Mammary epithelial cell (primary cell): ENCODE measurements at places on chromosomes 3 and 15. TPM values are rescaled to one million over a fixed set of nuclear protein-coding genes. Genes with fewer than 3 reads are reported as not detected.

The FGD5 gene
- polyA plus RNA-seq: not detected

The TIMP4 gene
- not detected for polyA plus RNA-seq

The CA12 gene
- polyA plus RNA-seq: 220 TPM

DNA sequence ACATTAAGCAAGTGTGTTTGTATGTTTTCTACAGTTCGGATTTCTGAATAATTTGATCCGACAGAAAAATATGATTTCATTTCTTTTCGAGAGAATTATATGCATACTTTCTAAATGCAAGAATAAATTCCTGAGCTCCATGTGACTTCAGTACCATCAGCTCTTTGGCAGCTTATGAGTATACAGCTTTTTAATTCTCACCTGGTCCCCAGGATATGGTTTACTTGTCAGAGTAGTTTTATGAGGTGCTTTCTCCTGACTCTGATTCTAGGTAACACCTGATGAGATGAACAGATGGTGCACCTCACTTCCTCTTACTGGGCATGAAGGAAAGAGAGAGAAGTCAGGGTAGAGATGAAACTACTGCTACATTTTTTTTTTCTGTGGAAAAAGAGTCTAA lies 3.1 kb downstream of the HGD start:
- DNase-seq: no peak

GRCh38 chr3:185741586-185741985 lies 83.3 kb downstream of the IGF2BP2 start:
- DNase-seq: no peak

- no peak for DNase-seq
Measured at GRCh38 chr3:112646623-112647022, 5.7 kb upstream of the CCDC80 start.

DNA sequence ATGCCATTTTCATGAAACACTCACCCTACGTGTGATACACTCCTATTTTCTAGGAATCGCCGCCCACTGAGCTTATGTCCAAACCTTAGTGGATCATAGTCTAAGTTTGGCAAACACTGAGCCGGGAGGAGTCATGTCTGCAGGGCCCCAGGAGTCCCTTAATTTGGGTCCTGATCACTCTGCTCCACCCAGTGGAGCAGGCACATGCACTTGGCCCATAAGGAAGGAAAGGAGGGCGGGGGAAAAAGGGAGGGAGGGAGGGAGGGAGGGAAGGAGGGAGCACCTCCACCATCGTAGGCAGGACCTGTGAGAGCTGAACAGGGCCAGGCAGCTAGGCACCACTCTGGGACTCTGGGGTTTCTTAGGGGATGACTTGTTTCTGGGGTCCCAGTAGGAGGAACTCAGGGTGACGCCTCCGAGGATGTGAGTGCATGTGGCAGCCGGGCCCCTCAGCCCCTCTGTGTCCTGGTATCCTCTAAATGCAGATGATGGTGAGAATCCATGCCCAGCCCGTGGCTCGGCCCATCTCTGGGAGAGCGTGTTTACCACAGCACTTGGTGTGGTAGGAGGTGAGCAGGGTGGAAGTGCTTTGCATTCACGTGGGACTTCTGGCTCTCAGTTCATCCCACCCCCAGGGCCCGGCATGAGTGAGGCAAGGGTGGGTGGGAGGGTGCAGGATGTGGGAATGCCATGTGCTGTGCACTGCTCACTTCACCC lies 109.4 kb downstream of the KLF13 start:
- DNase-seq: no peak

DNA sequence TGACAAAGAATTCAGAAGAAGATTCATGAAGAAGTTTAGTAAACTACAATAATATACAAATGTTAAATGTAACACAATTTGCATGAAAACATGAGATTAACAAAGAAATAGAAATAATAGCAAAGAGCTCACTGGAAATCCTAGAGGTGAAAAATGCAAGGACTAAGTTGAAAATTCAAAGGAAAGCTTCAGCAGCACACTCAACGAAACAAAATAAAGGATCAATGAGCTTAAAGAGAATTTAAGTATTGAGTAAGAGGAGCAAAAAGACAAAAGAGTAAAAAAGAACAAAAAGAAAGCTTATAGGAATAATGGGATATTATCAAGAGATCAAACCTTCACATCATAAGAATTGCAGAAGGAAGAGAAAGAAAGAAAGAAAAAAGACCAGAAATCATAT lies 583.8 kb upstream of the NECTIN3 start:
- DNase-seq: no peak

GRCh38 chr3:28726840-28727239 lies 378.2 kb upstream of the AZI2 start:
- peak; percentile 31 for DNase-seq

- DNase-seq: no peak
Measured at GRCh38 chr15:29390051-29390450, 120.4 kb upstream of the NSMCE3 start.

The CHRD gene
- not detected for polyA plus RNA-seq

DNA sequence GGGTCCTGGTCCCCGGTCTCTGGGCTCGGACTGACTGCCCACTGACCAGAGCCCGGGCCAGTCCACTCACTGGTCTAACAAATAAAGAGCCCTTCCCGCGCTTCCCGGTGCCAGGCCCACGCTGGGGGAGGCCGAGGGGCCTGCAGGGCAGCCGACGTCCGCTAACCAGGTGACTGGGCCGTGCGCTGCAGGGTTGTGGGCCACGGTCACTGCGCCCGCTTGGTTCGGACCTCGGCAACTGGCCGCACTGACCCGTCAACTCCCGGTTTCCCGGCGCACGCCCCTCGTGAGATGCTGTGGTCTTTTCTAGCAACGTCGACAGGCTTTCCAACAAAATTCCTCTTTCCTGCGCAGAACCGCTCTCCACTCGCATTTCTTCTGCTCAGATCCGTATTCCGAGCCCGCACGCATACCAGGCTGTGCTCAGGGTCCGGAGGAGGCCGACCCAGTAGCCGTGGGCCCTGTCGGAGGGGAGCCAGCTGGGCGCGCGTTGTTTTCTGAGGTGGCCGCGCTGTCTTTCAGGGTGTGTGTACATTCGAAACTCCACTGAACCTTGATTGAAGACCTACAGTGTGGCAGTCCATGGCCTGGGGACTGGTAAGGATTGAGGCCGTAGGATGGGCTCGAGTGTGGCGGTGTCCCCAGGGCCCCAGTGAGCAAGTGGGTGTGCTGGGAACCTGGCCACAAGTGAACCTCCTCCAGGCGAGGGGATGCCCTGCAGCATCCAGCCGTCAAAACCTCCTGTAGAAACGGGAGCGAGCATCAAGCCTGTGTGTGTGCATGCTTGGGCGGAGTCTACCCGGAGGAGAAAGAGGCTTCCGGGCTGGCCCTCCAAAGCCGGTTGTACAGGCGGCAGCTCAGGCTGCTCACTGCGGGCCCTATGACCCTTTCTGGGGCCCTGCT lies 875 bp upstream of the NT5DC2 start:
- DNase-seq: no peak

DNA sequence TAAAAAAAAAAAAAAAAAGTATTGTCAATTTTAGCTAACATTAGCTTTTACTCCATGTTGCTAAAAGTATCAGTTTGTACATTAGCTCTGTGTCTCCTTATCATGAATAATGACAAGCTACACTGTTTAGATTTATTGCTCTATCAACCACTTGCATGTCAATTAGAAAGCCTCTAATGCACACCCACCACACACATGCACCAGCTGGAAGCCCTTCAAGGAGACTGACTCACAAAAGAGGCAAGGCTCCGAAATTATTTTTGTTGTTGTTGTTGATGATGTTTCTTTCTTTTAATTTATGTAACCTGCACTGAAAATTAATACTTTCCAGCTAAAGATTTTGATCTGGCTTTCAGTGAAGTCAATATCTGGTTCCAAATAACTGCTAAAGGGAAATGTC lies 71.5 kb downstream of the ETFA start:
- DNase-seq: no peak

DNA sequence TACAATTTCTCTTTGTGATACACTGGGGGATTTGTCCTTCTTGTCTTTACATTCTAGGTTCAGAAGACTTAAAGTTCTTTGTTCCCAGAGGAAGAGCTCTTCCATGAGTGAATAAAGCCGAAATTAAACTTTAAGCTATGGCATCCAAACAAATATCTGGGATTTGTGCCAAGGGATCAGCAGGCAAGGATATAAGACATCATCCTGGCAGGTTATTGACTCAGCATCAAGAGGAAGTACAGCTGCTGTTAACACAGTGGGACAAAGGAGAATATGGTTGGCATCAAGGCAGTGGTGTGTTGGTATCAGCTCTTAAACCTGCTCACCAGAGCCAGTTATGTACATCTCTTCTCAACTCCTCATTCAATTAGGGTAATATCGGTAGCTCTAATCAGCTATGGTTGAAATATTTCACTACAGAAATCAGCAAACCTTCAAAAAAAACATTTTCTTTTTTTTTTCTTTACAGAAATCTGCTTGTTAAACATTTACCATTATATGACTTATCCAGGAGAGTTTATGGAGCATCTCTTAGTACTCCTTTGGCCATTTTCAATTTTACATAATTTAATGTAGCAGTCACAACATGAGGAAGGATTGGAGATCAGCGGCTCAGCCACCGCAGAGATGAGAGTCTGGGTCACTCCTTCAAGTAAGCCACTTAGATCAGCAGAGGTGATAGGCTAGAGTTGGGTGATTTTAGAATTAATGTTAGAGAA lies 1198.6 kb upstream of the EPHA6 start:
- DNase-seq: no peak

DNA sequence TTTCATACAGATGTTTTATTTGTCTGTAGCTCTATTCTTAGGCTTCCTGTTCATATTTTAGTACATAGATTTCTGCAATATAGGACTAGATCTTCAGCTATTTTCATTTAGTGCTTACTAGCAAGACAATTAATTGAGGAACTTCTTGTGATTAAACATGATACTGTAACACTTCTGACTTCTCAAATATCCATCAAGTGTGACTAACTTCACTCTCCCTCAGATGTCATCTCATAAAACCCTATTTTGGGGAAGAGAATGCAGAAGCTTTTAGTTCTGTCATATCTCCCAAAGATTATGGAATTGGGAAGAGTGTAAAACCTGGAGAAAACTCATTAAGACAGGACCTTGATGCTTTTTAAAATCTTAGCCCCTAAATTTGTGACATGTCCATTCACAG lies 28.6 kb upstream of the GOLIM4 start:
- no peak for DNase-seq
